Dermis blood vessel endothelial cell (primary cell): ENCODE measurements at places on chromosomes 2 and 18.

- DNase-seq, result no peak
Measured at GRCh38 chr18:63451799-63452660, 24.7 kb upstream of the SERPINB5 start.

GRCh38 chr2:31168291-31168690 is 30.1 kb upstream of the GALNT14 start:
- DNase-seq, result no peak

- peak; percentile 46 for DNase-seq
Measured at GRCh38 chr18:77103991-77104531, 28.5 kb downstream of the MBP start.

GRCh38 chr2:54041135-54041534 is 70.3 kb upstream of the PSME4 start:
- peak; percentile 7 for DNase-seq

GRCh38 chr2:239106314-239106908 is 258.5 kb downstream of the TWIST2 start:
- DNase-seq, result peak; percentile 84

- DNase-seq, result no peak
Measured at GRCh38 chr2:20062615-20063545, 11.5 kb upstream of the LAPTM4A start.

GRCh38 chr2:38975042-38975441 is 85.4 kb downstream of the ARHGEF33 start:
- no peak for DNase-seq

- no peak for DNase-seq
Measured at GRCh38 chr2:120751553-120751952, 15.9 kb downstream of the GLI2 start.

- no peak for DNase-seq
Measured at GRCh38 chr2:154587739-154588138, 110.8 kb upstream of the KCNJ3 start.

GRCh38 chr18:50117863-50118262 is 77.1 kb downstream of the MYO5B start:
- no peak for DNase-seq
